WTC11 (cell line): ENCODE measurements at places on chromosomes 2 and 18. TPM values are rescaled to one million over a fixed set of nuclear protein-coding genes. Genes with fewer than 3 reads are reported as not detected.

GRCh38 chr2:20661421-20662307 lies 5.3 kb upstream of the GDF7 start:
- peak; percentile 76 for DNase-seq
- peaks cover 71% of the 10 kb centered on the region for H3K27me3 ChIP-seq
- H3K27ac ChIP-seq: no peak overlapping the region
- peaks cover 20% of the 10 kb centered on the region for H3K4me1 ChIP-seq
- no peaks in the 10 kb centered on the region for H3K36me3 ChIP-seq
- no peak overlapping the region for H3K4me3 ChIP-seq

GRCh38 chr2:2692599-2693389 lies 361.7 kb upstream of the MYT1L start:
- H3K27ac ChIP-seq: no peak overlapping the region
- no peaks in the 10 kb centered on the region; the same call in none of the 2 replicates for H3K27me3 ChIP-seq
- no peak for DNase-seq

- peaks cover 10% of the 10 kb centered on the region for H3K4me1 ChIP-seq
- DNase-seq: no peak
Measured at GRCh38 chr2:224956706-224957105, 85.6 kb downstream of the DOCK10 start.

DNA sequence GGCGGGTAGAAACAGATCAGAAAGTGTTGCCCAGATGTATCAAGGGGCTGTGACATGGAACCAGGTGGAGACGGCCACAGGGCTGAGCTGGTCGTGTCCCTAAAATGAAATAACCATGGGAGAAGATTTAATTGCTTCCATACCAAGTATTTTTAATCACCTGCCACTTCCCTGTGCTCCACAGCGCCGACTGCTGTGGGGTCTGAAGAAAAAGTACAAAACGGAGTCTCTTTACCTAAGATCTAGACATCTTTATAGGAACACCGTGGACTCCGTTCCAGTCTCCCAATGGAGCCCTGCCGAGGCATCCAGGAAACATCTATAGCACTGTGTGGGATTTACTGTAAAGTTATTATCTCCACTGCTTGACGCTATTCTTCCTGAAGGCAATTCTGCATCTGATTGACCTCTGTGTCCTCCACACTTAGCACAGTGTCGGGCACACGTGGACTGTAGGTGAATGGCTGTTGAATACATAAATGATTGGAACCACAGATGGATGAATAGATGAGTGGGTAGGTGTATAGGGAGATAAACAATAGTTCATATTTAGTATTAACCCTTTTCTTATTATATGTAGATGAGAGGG lies 21.6 kb upstream of the GYPC start:
- no peak overlapping the region for H3K27ac ChIP-seq
- H3K4me1 ChIP-seq: no peaks in the 10 kb centered on the region
- H3K4me3 ChIP-seq: no peak overlapping the region

DNA sequence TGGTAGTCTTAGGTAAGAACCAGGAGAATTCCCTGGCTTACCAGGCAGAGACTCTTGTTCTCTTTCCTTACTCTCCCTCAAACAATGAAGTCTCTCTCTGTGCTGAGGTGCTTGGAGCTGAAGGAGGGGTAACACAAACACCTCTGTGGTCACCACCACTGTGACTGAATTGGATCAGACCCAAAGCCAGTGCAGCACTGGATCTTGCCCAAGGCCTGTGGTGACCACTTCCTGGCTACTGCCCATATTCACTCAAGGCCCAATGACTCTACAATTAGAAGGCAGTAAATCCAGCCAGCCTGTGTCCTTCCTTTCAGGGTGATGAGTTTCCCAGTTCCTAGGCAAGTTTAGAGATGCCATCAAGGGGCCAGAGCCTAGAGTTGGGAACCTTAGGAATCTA lies 706.8 kb downstream of the SLC4A3 start:
- no peaks in the 10 kb centered on the region for H3K27me3 ChIP-seq
- no peak overlapping the region for H3K4me3 ChIP-seq
- H3K36me3 ChIP-seq: peaks cover 11% of the 10 kb centered on the region; the same call in 1 of the 2 replicates

DNA sequence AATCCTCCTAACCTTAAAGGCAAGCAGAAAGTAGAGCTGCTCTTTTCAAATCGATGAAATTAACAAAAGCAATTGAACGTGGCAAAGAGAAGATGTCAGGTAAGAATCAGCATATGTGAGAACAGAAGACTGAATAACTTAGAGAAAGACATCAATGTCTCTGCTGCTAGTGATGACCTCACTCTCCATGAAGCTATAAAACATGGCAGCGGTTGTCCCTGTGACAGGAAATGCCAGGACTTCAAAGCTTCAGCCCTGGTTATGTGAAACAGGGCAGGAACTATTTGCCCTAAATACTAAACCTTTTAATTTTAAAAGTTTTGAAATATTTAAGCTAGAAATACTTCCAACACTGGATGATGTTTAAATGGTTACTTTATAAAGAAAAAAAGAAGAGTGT lies 383.7 kb downstream of the XIRP2 start:
- H3K4me1 ChIP-seq: peaks cover 36% of the 10 kb centered on the region
- H3K27ac ChIP-seq: no peak overlapping the region
- DNase-seq: no peak

DNA sequence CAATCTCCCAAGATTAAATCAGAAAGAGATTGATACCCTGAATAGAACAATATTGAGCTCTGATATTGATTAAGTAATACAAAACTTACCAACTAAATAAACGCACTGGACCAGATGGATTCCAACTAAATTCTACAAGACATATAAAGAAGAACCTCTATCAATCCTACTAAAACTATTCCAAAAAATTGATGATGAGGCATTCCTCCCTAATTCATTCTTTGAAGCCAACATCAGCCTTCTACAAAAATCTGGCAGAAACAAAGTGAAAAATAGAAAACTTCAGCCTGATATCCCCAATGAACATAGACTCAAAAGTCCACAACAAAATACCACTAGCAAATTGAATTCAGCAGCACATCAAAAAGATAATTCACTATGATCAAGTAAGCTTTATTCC lies 695.5 kb downstream of the NYAP2 start:
- DNase-seq: no peak
- 0 out of 2 replicates have a peak, but pooled peaks cover 4% of the 10 kb centered on the region for H3K4me1 ChIP-seq
- H3K27me3 ChIP-seq: no peaks in the 10 kb centered on the region
- no peak overlapping the region for H3K4me3 ChIP-seq

DNA sequence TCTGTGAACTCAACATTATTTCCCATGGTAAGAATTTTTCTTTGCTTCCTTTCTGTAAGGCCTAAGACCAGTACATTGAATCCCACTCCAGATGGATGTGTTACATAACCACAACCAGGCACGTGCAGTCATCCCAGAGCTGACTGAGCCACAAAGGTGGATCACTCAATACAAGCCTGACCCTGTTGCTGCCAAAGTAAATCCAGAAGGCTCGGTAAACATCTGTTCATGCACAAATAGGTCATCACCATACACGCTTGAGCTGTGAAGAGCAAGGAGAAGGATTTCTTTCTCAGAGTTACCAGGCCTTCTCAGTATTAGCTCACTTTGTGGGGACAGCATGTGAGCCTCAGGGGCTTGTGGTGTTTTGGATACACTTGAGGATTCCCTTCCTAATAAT lies 791.4 kb upstream of the FANCL start:
- H3K27me3 ChIP-seq: no peaks in the 10 kb centered on the region
- no peaks in the 10 kb centered on the region for H3K4me1 ChIP-seq
- no peaks in the 10 kb centered on the region for H3K36me3 ChIP-seq
- no peak overlapping the region for H3K4me3 ChIP-seq

DNA sequence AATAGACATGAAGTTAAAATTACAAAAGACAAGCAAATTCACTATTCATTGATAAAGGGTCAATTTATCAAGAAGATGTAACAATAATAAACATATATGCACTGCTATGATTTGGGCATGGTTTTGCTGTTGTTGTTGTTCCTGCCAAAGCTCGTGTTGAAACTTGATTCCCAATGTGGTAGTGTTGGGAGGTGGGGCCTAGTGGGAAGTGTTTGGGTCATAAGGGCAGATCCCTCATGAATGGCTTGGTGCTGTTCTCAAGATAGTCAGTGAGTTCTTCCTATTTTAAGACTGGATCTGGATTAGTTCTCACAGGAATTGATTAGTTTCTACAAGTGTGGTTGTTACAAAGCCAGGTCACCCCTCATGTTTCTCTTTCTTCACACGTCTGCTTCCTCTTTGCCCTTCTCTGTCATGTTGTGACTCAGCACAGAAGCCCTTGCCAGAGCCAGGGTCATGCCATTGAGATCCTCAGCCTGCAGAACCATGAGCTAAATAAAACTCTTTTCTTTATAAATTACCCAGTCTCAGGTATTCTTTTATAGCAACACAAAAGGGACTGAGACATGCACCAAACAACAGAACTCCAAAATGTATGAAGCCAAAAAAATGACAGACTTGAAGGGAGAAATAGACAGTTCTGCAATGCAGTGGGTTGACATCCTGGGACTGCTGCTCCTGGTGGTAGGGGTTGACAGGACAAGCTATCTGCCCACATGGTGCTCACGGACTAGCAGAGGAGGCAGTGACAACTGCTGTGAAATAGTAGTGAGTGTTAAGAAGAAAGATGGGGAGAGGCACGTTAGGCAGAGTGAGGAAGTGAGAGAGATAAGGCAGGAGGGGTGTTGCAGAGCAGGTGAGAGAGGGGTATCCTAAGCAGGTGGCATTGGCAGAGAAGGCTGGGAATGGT lies 18.6 kb upstream of the SKA1 start:
- no peak overlapping the region for H3K27ac ChIP-seq
- no peak overlapping the region for H3K4me3 ChIP-seq
- H3K4me1 ChIP-seq: peaks cover 11% of the 10 kb centered on the region
- H3K27me3 ChIP-seq: peaks cover 28% of the 10 kb centered on the region
- H3K36me3 ChIP-seq: no peaks in the 10 kb centered on the region

DNA sequence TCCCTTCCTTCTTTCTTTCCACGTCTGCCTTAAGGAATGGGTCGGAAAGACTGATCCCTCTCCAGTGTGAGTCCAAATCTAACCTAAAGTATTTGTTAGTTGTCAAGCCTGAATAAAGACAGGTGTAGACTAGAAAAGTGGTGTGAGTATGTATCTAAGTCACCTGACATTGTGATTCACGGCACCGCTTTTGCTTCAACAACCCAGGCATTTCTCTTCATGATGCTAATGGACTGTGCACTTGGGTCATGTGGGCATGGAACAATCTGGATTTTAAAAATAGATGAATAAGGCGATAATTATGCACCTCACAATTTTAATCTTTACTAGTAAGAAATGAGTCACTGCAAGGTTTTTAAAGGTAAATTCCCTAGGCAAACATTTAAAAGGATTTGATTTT lies 107.5 kb downstream of the LIPG start:
- no peaks in the 10 kb centered on the region for H3K36me3 ChIP-seq
- peaks cover under 1% of the 10 kb centered on the region; the same call in 1 of the 2 replicates for H3K27me3 ChIP-seq
- no peak overlapping the region for H3K4me3 ChIP-seq
- DNase-seq: no peak
- H3K27ac ChIP-seq: no peak overlapping the region

DNA sequence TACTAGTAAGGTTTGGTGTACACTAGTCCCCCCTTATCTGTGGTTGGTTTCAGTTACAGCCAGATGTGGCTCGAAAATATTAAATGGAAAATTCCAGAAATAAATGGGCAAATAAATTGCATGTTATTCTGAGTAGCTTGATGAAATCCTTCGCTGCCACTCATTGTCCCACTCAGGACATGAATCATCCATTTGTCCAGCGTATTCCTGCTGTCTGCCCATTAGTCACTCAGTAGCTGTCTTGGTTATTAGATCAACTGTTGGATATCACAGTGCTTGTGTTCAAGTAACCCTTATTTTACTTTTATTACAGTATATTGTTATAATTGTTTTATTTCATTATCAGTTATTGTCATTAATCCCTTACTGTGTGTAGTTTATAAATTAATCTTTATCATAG lies 21.7 kb downstream of the ZDBF2 start:
- no peak overlapping the region for H3K27ac ChIP-seq
- H3K4me3 ChIP-seq: no peak overlapping the region
- no peaks in the 10 kb centered on the region for H3K27me3 ChIP-seq
- H3K4me1 ChIP-seq: no peaks in the 10 kb centered on the region
- peaks cover 27% of the 10 kb centered on the region for H3K36me3 ChIP-seq

- no peak overlapping the region for H3K4me3 ChIP-seq
- DNase-seq: no peak
- peaks cover 4% of the 10 kb centered on the region; the same call in 1 of the 2 replicates for H3K36me3 ChIP-seq
- H3K4me1 ChIP-seq: peaks cover 17% of the 10 kb centered on the region
- no peaks in the 10 kb centered on the region for H3K27me3 ChIP-seq
- H3K27ac ChIP-seq: no peak overlapping the region
Measured at GRCh38 chr2:178385595-178386148, 65.3 kb downstream of the PRKRA start.

DNA sequence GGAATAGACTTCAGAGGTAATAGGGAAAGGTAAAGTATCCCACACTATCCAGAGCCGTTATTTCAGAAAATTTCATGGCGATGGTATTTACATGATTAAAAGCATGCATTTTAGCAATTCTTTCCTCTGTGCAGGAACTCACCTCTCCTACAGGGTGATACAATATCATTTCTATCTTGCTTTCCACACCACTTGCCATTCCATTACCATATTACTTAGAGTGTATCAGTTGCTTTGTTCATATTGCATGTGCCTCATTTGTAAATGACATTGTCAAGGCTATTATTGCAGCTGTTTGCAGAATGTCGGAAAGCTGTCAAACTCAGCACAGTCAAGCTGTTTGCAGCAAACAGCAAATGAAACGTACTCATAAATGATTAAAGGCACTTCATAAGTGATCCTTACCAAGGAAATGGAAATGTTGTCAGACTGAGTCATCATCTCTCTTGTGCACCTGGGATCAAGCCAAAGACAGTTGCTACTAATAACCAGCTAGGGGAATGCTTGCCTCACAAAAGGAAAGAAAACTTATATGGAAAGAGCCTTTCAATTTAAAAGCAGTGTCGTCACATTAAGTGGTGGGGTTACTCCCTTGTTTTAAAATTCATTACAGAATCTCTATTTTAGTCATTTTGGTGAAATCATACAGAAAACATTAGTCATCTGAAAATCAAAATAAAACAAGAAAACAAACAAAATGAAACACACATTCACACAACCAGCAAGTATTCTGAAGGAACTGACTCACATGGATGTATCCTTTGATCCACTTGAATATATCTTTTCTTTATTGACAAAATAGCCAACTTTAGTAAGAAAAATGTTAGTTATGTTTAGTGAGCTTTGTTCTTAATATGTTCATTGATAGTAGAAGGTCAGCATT lies 1064.1 kb upstream of the CNTNAP5 start:
- H3K4me1 ChIP-seq: peaks cover 9% of the 10 kb centered on the region
- DNase-seq: no peak
- no peak overlapping the region for H3K27ac ChIP-seq
- no peaks in the 10 kb centered on the region for H3K27me3 ChIP-seq
- no peaks in the 10 kb centered on the region; the same call in 1 of the 2 replicates for H3K36me3 ChIP-seq

The NT5DC4 gene
- not detected in 3 replicates for total RNA-seq

The SERPINB5 gene
- total RNA-seq: 0.17 to 0.25 TPM (median 0.18 TPM) in 3 replicates

The SIX2 gene
- total RNA-seq: 1.2 to 1.7 TPM (median 1.5 TPM) in 3 replicates

The TBR1 gene
- not detected in 3 replicates for total RNA-seq

The EML6 gene
- total RNA-seq: 1.9 to 2.5 TPM (median 2.1 TPM) in 3 replicates

The MAP3K19 gene
- not detected in 3 replicates for total RNA-seq

The TXNDC2 gene
- 0.09 to 0.26 TPM (median 0.14 TPM) in 3 replicates for total RNA-seq

The VIT gene
- total RNA-seq: 0.11 to 0.46 TPM (median 0.27 TPM) in 3 replicates

The EMILIN1 gene
- total RNA-seq: 3.0 to 4.0 TPM (median 3.5 TPM) in 3 replicates

The ALPI gene
- not detected in 3 replicates for total RNA-seq

The TOGARAM2 gene
- total RNA-seq: 0.62 to 1.0 TPM (median 1.0 TPM) in 3 replicates

The NT5C1B gene
- total RNA-seq: not detected in 3 replicates
